CD14-positive monocyte (primary cell): ENCODE measurements at places on chromosomes 6 and 20.

- no peak for DNase-seq
These were observed 51.8 kb downstream of the TCP11 start for GRCh38 chr6:35089216-35089934.

GRCh38 chr6:11277275-11278206 is 45.1 kb upstream of the NEDD9 start:
- DNase-seq = no peak

- no peak for DNase-seq
These were observed 23.2 kb upstream of the DAAM2 start for GRCh38 chr6:39769012-39769411.

DNA sequence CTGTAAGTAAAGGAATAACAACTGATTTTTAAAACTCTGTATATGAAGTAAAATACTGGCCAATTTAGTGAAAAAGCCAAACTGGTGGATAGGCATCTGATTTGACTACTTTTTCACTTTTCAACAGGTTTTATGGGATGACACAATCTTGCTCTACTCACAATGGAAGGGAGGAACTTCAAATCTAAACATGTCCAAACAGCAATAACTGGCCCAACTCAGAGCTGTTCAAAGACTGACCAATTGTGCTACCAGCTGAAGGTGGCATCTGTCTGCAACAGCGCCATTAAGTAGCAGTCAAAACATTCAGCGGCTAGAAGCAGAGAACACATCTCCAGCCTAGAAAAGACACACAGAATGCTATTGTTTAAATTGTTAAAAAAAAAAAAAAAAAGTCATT is 44.6 kb downstream of the SESN1 start:
- no peak for DNase-seq

GRCh38 chr6:100176311-100176950 is 182.4 kb upstream of the MCHR2 start:
- DNase-seq = no peak

GRCh38 chr20:56420940-56421688 is 9.1 kb downstream of the CASS4 start:
- DNase-seq = no peak

DNA sequence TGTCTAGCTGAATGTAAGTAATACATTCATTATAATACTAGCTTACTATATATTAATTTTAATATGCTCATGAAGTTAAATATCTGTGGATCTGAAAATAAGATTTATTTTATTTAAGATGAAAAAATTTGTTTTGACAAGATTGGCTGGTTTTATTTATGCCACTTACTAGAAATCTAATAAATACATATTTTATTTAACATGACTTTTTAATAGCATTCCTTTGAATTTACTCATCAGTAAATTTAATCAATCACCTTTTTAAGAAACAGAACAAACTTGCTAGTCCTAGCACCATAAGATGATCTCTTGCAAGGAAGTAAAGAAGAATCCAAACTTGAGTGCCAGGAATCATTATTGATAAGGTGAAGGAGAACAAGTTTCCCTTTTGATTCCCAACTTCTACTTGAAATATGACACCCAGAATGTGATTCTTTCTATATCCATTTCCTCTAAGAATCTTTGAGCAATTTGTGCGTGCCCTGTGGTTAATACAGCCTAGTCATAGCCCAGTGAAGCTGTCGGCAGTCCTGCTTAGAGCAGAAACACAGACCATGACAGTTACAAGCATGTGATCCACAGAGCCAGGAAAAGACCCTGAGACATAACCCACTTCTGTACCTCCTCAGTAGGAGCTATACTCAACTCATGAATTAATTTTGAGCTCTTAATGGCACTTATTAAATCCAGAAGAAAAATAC is 282.3 kb upstream of the QKI start:
- DNase-seq = no peak

- no peak for DNase-seq
These were observed 182.8 kb upstream of the FOXQ1 start for GRCh38 chr6:1129131-1129530.

- DNase-seq = peak; percentile 59
These were observed 7.1 kb downstream of the RBM38 start for GRCh38 chr20:57398231-57398821.

DNA sequence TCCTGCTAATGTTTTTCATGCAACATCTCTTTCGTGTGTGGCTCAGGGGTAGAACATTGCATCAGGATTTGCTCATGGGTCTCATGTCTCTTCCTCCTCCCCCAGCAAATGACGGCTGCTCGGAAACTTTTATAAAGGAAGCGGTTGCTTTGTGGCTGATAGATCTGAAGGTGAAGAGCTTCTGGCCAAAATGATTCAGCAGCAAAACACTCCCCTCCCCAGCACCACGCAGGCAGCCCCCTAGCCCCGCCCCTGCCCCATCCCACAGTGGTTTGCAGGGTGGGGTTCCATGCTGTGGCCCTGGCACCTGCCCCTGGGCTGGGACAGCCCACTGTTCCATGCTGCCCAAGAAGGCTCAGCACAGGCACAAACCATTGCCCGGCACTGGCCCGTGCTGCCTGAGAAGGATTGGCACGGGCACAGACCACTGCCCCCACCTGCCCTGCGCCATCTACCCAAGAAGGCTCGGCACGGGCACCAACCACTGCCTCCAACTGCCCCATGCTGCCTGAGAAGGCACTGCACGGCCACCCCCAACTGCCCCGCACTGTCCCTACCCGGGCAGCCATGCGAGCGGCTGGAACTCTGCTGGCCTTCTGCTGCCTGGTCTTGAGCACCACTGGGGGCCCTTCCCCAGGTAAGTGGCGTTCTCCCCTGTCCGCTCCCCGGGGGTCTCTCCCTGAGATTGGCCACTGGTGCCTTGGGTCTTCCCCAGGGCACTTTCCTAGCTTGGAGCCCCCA is at the start of gene CST7:
TSS of gene CST7 (plus strand) at position 331 of the 741 bp plus-strand sequence. CDS start at position 568, 237 bp downstream.
- peak; percentile 62 for DNase-seq

GRCh38 chr6:110491644-110492317 is 15.4 kb upstream of the SLC22A16 start:
- no peak for DNase-seq

- DNase-seq = peak; percentile 97
These were observed 78.1 kb downstream of the PRDM1 start for GRCh38 chr6:106163966-106164877.

DNA sequence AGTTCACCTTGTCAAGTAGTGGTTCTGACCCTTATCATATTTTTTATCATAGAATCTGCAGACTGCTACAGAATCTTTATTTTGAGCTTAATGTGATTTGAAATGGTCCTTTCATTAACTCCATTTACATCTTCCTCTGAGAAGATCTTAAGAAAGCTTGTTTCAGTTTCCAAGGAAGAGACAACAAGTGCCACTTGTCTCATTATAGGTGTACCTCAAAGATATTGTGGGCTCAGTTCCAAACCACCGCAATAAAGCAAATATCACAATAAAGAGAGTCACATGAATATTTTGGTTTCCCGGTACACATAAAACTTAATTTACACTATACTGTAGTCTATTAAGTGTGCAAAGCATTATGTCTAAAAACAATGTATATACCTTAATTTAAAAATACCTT is 66.4 kb upstream of the ATXN1 start:
- no peak for DNase-seq

GRCh38 chr6:11711003-11711983 is 67.3 kb downstream of the ADTRP start:
- no peak for DNase-seq

DNA sequence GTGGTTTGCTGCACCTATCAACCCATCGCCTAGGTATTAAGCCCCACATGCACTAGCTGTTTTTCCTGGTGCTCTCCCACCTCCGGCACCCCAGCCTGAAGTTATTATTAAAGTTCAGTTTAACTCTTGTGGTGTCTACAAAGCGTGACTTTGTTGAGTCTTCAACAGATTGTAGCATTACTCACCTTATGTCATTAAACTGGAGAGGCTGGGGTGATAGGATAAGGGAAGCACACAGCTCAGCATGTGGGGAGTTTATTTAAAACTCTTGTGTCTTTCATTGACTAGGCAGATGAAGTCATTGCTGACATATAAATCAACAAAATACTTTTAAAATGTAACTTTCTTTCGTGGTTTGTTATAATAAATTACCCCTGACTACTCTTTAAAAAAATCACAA is 84.7 kb upstream of the GCM1 start:
- no peak for DNase-seq

- DNase-seq = no peak
These were observed 43.1 kb upstream of the ZNF337 start for GRCh38 chr20:25739615-25740320.

DNA sequence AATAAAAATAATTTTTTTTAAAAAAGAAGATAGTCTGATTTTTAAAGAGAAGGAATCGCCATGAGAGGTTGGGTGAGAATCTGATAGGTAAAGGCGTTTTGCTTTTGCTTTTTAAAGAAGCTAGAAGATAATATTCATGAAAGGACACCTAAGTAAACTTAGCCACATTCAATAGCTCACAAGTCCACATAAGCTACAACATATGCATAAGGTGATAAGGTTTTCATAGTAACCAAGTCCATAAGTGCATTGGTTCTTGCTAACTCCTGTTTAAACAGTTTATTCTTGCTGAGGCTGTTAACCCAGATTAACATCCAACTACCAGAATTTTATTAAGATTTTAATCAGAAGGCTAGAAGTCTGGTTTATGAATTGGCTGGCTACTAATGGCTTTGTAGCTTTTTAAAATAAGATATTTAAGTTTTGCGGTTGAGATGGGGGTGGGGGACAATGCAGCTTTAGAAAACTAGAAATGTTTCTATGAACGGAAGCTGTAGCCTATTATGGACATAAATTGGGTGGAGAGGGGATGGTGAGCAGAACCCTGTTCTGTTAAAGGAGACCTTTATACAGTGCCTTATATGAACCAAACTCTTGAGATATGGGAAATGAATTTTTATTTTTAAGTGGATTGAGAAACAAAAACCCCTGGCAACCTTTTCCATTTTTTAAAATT is 235.1 kb downstream of the ZFAND3 start:
- DNase-seq = no peak

- DNase-seq = no peak
These were observed 24.9 kb downstream of the DPPA5 start for GRCh38 chr6:73329201-73329600.

- no peak for DNase-seq
These were observed 161.4 kb downstream of the PDE7B start for GRCh38 chr6:136012943-136013342.

DNA sequence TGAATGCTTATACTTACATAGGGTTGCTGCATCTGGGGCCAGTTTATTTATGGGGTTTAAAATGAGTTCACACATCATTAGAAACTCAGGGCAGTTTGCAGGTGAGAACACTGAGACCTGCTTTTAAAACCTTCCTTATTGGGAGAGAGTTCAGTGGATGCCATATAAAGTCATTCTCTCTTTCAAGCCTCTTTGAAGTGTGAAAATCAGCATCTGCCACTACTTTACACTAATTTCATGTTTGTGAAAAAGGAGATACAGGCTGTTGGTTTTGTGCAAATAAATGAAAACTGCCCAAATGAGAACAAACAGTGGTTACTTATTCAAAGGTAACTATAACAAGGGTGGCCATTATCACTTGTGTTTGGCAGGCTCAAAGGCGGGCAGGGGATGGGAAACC is 530.5 kb downstream of the KIF16B start:
- DNase-seq = no peak

DNA sequence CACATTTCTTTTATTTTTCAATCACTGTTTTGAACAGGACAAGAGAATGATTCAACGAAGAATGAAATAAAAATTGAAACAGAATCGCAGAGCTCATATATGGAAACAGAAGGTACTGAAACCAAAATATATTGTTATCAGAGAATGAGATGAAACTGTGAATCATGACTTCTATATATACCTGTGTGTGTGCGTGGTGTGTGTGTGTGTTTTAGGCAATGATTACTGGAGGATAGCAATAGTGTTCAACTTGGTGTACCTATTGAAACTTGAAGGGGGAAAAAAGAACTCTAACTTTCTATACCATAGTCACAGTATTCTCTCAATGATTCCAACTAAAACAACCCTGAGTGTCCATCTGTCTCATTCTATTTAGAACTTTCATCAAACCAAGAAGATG is 586.6 kb downstream of the KIF16B start:
- DNase-seq = no peak

GRCh38 chr6:152502421-152503188 is 134.6 kb downstream of the SYNE1 start:
- no peak for DNase-seq

GRCh38 chr6:150910561-150910960 is 45.1 kb downstream of the MTHFD1L start:
- DNase-seq = no peak

DNA sequence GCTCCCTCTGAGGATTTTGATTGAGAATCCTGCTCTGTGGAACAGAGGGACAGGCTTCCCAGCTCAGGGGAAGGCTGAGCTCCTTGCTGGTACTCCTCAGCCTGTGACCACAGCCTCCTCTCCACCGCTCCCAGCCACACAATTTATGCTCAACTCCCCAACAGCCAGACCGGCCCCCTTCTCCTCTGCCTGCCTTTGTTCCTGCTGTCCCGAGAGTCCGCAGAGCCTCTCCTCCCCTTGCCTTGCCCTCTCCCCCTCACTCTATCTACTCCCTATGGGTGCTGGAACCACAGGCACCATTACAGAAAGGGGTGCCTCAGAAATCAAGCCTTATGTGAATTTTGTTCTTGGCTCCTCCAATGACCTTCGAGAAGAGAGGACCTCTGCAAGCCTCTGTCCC is 15.9 kb downstream of the MAP1LC3A start:
- DNase-seq = no peak

- DNase-seq = no peak
These were observed 12.4 kb upstream of the DACT2 start for GRCh38 chr6:168332020-168332419.

- no peak for DNase-seq
These were observed 272.8 kb downstream of the NKAIN2 start for GRCh38 chr6:124076336-124077048.

- no peak for DNase-seq
These were observed 15.1 kb upstream of the FOXC1 start for GRCh38 chr6:1594445-1595200.

DNA sequence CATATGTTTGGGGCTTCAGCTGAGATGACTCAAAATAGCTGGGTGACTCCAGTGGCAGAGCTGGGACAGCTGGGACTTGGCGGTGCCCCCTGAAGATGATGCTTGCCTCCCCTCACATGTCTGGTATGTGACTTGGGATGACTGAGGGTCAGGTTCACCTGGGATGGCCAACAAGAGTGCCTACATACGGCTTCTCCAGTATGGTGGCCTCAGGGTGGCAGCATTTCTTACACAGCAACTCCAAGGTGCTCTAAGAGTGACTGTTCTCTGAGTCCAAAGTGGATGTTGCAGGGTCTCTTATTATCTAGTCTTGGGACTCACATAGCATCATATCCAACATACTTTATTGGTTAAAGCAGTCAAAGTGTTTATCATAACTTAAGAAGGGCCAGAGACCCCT is 87.8 kb upstream of the CENPW start:
- DNase-seq = no peak
